ENCODE measurements at places on chromosomes 6 and 20.

DNA sequence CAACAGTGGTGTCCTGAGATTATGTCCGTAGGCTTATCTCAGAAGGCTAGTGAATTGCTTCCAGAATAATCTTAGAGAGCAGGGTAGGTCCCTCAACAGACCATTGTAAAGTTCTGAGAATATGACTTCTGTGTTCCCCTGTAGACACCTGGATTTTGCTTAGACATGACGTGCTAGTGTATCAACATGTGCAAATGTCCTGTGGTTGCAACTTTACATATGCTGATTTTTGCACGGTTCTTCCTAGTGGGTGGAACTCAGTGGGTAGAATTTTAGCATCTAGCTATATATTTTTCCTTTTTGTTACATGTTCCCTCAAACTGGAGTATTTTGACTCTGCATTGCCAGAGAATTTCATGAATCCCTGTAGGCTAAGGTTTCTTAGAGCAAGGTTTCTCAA lies 459.2 kb downstream of the RNF144B start:
- no peak for DNase-seq

DNA sequence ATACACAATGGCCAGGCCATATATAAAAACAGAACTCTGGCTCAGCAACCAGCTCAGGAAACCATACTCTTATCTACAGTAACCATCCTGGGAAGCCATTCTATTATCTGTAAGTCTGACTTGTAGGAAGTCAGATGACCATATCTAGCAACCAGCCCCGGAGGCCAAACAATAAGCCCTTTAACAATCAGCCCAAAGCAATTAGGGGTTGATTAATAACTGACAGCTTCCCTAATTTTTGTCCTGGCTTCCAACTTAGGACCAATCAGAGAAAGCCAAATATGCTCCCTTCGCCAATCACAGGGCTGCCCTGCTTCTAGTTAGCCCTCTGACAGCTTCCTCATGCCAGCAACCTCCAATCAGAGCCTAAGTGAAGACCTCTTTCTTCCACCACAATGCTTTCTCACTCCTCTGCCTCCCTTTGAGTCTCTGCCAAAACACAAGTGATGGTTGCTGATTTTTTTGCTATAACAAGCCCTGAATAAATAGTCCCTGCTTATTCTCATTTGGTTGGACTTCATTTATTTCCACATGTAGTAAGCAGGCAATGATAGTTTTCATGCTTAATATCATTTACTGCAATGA lies 37.8 kb upstream of the STXBP5 start:
- no peak for DNase-seq

- DNase-seq = no peak
These were observed 918.4 kb upstream of the MANEA start for GRCh38 chr6:94658929-94659328.

GRCh38 chr20:59438201-59438600 lies 137.8 kb downstream of the EDN3 start:
- DNase-seq = no peak

DNA sequence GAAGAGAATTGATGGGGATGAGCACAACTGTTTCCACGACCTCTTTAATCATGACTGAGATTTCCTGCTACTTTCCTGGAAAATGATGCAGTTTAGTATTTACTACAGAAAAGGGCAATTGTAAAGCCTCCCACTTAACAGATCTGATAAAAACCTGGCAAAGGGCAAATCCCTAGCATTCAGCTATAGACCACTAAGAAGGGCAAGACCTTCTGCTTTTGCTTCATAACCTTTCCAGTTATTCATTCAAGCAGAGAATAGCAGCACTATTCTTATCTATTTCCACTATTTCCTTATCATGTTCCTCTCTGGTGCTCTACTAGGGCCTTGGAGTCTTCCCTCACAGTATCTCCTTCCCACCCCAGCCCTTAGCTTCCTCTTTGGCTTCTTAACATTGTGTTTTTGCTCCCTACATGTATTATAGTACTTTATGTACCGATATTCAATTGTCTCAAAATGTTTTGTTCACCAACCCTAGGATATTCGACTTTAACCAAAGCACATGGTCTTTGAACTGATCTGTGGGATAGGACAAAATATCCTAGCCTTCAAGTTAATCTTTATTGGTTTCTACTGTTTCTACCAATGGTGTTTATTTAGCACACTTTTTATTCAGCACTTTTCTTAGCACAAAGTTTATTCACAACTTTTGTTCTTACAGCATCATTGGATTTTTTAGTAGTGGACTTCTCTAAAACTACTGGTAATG lies 32.7 kb upstream of the MANEA start:
- DNase-seq = no peak

- DNase-seq = no peak
These were observed 13.3 kb downstream of the PREP start for GRCh38 chr6:105389543-105389942.

- no peak for DNase-seq
These were observed 7.4 kb downstream of the FOXA2 start for GRCh38 chr20:22576733-22577514.

DNA sequence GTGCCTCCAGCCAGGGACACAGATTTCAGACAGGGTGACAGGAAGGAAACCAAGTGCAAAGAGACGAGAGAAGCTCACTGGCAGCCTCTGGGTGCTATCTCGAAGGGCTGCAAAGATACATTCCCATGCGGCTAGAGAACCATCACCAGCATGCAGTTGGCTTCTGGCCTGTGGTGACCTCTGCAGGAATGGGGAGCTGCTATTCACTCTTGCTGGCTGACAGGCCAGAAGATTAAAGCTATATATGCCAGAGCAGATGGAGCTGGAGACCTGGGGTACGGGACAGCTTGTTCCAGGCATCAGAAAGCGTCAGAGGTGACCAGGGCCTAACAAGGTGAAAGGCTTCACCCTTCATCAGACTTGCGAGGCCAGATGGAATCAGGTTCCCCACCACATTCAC lies 20.0 kb downstream of the MAP1LC3A start:
- no peak for DNase-seq

GRCh38 chr6:153085239-153085638 lies 45.8 kb downstream of the RGS17 start:
- DNase-seq = no peak

- DNase-seq = no peak
These were observed 13.8 kb downstream of the SYTL3 start for GRCh38 chr6:158663625-158664165.

DNA sequence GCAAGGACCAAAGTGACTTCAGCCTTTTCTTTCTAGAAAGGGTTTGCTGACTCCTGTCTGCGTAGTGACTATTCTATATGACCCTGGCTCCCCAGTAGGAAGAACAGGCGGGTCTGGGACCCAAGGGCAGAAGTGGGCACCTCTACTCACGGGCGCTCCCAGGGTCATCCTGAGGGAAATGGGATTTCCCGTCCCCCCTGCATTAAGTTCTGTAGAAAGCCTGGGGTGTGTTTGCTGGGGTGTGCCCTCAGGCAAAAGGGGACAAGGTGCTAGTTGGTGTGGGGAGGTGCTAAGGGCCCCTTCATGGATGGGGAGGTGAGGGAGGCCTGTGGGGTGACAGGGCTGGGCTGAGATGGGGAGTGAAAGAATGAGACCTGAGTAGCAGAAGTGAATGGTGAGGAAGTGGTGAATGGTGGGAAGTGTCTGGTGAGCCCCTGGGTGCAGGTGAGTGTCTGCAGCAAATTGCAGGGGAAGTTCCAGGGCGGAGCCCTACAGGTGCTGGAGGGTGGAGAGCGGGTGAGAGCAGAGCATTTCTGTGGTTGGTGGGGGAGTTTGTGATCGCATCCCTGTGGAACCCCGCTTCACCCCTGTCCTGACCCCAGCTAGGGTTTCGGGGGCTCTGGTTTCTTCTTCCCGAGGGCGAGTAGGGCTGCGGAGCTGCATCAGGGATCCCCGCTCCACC lies 21.1 kb downstream of the RAET1L start:
- DNase-seq = no peak

DNA sequence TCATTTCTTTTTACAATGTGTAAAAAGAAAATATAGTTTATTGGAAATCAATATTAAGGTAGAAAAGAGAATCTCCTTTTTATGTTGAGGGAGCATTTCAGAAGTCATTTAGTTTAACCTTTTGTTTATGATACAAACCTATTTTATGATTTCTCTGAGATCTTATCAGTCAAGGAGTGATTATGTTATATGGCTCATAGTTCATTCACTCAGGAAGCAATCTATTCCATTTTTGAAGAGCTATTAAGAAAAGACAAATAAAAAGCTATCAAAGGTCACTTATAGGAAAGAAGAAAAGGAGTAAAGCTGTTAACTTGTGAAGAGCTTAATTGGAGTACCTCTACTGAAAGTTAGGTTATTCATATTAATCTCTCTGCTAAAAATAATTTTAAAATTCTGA lies 526.6 kb upstream of the JAG1 start:
- DNase-seq = no peak

- DNase-seq = no peak
These were observed 110.3 kb upstream of the BACH2 start for GRCh38 chr6:90406957-90407356.
